ENCODE measurements at places on chromosomes 11 and 22.

- no peak for DNase-seq
Observed at GRCh38 chr11:102111787-102112508, 1.7 kb downstream of the YAP1 start.

- no peak for DNase-seq
Observed at GRCh38 chr22:22429369-22430108, 79.0 kb downstream of the ZNF280B start.

DNA sequence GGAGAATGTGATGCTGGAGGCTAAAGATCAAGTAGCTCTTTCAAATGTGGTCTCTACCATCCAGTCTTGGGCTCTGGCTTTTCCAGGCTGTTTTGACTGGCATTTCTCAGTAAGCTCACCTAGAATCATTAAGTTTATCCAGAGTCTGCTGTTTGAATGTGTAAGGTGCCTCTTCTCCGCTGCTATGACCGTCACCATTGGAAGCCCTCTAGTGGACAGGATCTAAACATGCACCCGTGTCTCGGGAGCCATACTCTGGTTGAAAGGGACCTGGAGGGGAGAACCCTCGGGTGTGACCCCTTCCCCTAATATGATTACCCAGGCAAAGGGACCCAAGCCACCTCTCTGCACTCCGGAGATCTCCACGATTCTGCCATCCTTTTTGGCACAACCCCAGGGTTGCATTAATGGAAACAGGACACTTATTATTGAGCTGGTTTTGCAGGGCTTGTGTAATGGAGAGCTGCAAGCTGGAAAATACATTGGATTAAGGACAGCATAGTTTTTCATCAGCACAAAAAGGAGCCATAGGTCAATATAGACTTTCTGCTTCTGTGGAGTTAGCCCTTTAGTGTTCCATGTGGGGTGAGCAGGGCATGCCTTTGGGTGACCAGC lies 191.0 kb upstream of the LARGE1 start:
- DNase-seq = peak; percentile 8

DNA sequence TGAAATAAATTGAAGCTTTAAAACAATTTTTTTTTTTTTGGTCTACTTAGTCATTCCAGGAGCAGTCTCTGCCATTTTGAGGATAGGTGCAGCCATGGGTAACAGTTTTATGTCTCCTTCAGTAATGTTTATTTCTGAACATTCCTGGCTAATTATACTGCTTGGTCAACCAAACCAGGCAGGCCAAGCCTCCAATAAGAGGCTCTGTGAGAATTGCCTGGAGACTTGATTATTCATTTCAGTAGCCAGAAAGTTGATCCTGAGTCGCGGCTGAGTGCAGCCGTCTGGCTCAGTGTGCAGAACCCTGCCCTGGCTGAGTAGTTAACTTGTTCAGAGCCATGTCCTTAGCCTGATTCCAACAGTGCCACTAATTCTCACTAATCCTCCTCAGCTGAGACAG lies 364.0 kb upstream of the FAT3 start:
- DNase-seq = no peak

GRCh38 chr11:61507012-61507768 lies 1.4 kb upstream of the LRRC10B start:
- no peak for DNase-seq

GRCh38 chr11:131561501-131561900 lies 191.1 kb downstream of the NTM start:
- DNase-seq = no peak

DNA sequence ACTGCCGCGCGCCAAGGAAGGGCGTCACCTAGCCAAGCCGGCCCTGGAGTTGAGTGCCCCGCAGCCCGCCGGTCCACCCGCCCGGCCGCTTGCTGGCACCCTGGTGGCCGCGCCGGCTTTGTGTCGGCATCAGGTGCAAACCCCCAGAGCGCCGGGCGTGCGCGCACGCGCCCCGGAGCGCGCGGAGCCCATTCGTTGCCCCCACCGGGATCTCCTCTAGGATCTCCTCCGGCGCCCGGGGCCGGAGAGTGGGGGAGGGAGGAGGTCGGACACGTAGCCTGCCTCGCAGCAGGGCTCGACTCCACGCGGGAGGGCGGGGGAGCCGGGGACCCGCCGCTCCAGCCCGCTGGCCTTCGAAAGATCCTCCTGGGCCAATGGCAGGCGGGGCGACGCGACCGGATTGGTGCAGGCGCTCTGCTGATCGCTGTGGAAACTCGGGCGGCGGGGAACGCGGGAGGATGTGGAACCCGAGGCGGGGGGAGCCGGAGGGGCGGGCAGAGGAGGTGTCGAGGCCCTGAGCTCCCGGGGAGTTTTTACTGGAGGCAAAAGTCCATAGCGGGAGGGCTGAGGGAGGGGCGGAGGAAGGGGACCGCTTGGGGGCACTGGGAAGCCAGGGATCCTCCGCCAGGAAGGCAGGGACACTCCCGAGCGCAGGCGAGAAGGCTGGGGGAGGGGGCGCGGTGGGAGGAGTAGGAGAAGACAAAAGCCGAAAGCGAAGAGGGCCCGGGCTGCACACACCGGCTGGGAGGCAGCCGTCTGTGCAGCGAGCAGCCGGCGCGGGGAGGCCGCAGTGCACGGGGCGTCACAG lies at the start of gene FADS2:
Gene FADS2, plus strand, starts transcription at position 730 of the 808 bp plus-strand sequence. CDS start 91 bp downstream, outside the sequence.
- DNase-seq = peak; percentile 87

- DNase-seq = no peak
Observed at GRCh38 chr22:35229865-35230264, 27.4 kb upstream of the HMGXB4 start.

DNA sequence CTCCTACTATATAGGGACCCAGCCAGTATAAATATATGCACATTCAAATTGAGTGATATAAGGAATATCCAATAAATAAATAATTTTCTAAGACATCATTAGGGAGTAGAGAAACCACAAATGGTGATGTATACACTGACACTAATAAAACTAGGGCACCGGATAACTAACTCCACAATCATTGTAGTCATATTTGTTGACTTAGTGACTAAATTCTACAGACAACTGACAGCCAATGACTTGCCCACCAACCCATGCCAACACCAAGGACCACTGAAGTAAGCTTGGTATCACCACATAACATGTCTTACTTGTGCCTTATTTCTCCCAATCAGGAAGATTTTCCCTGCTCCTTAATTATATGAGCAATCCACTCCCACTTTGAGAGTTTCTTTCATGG lies 139.6 kb upstream of the TRPC6 start:
- DNase-seq = no peak

DNA sequence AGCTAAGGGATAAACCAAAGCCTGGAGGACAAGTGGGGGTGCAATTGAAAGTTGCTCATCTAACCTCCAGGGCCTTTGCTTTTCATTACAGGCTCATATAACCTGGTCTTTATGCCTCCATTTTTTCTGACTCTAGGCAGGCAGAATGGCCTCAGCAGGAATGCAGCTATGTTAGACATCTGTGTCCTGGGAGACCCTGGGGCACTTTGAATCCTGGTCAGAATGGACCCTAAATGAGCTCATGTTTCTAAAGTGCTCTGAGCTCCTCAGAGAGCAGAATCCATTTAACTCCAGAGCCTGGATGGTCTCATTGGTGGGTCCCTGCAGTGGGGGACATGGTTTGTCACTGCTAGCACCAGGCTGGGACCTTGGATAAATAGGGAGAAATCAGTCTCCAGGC lies 177.3 kb downstream of the KIRREL3 start:
- no peak for DNase-seq

GRCh38 chr22:46968848-46969247 lies 206.4 kb downstream of the TBC1D22A start:
- no peak for DNase-seq

DNA sequence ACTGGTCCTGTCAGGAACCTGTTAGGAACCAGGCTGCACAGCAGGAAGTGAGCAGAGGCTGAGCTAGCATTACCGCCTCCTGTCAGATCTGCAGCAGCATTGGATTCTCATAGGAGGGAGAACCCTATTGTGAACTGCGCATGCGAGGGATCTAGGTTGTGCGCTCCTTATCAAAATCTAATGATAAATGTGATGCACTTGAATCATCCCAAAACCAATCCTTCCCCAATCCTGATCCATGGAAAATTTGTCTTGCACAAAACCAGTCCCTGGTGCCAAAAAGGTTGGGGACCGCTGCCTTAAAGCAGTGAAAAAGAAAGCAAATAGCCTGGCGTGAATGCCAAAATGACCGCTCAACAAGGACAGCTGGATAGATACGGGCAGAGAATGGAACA lies 1.9 kb upstream of the ARAP1 start:
- no peak for DNase-seq

GRCh38 chr11:86932924-86933875 lies 22.0 kb downstream of the FZD4 start:
- DNase-seq = no peak

DNA sequence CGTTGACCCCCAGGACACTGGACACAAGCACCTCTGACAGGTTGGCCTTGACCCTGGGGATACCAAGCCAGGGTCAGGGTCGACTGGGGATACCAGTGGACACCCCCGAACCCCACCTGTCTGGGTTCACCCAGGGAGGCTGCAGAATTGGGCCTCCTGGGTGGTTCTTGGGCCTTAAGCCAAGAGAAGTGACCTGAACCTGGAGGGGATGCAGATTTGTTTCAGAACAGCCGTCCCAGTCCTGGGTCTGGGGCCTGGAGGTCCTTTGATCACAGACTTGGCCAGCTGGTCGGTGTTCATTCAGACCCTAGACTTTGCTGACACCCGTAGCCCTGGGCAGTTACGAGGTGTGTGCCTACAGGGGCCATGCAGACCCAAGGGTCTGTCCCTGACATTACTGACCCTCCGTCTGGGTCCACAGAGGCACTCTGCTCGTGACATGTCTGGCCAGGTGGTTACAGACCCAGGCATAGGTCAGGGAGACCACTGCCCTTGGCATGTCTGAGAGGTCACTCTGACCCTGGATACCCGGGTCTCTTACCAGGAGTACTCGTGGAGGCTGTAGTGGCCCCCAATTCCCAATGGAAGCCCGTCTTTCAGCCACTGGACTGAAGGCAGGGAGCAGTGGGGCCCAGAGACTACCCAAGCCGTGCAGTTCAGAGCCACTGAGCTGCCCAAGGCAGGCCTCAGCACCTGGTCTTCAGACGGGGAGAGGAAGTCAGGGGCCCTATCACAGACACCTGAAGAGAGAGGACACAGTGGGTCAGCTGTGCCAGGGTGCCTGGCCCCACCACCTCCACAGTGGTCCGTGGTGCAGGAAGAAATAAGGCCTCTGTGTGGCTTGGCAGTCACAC lies 6.4 kb downstream of the SIGIRR start:
- DNase-seq = no peak

DNA sequence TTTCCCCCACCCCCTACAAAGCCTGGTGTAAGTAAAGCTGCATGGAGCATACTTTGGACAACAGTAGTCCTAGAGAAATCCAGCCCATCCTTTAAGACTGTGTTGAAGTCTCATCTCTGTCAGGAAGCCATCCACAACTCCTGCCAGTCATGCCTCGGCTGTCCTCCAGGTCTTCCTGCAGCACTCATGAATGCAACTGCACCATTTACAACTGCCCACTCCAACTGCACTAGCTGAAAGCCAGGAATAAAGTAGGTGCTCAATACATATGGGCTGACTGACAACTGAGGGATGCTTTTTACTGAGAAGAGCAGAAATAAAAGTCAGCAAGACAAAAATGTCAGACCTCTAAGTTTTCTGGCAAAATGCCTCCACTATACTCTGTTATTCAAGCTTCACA lies 27.4 kb downstream of the IL18BP start:
- no peak for DNase-seq

- no peak for DNase-seq
Observed at GRCh38 chr11:99271527-99271926, 250.8 kb downstream of the CNTN5 start.

DNA sequence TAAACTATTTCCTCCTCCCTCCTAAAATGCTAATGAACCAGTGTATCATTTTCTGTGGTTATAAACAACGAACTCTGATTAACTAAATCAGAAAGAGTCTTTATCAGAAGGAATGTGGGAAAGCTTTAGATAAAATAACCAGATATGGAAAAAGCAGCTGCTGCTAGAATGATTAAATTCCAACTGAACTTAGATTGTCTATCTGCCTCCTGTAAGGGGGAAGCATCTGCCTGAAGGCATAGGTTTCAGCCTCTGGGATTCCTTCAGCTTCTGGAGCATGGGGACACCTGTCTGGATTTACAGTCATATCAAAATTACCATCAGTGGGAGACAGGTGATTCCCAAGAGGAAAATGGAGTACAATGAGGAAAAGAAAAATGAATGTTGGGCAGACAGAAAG lies 1095.5 kb upstream of the CCDC90B start:
- DNase-seq = no peak

- no peak for DNase-seq
Observed at GRCh38 chr11:26227301-26227746, 104.6 kb upstream of the ANO3 start.

- no peak for DNase-seq
Observed at GRCh38 chr11:116680349-116681125, 92.2 kb downstream of the BUD13 start.

GRCh38 chr11:45560913-45561281 lies 104.5 kb downstream of the CHST1 start:
- no peak for DNase-seq

DNA sequence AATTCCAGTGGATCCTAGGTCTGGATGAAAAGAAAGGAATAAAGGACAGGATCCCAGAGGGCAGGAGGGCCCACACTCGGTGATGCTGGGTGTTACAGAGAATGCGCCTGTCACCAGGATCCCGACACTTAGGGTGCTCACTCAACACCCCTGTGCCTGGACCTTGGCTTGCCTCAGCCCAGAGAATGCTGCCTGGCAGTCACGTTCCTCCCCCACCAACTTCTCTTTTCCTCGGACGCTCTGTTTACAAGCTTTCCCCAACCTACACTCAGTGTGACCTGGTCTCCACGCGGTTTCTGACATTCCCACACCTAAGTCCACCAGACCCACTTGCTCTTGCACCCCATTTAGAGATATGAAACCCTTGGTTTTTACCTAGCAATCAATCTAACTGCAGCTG lies 38.0 kb upstream of the ETS1 start:
- DNase-seq = no peak

DNA sequence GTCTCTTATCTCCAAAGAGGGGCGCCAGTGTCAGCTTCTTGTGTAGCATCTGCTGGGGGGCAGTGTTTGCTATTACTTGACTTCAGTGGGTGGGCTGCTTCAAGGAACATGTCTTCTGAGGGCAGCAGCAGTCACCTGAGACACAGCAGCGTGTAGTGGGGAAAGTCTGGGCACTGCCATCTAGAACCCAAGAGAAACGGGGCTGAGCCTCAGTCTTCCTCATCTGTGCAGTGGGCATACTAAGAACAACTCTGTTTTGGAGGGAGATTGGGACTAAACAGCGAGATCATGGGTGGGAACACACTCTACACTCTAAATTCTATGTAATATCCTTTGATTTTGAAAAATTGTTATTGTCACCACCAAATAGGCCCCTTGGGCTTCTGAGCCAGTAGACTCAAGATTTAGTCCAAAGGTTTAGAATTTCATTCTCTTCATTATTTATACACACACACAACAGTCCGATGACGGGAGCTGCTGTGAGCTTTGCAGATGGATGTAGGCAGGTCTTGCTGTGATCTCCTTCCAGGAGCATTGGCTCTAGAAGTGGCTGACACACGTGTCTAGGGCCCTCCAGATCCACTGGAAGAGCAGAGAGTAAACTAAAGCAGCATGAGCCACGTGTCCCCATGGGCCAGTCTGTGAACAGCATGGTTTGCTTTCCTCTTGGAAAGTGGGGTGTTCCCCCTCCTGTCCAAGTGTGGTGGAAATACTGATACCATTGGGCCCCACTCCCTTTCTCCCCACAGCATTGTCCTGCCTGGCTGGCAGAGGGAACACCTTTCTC lies 51.8 kb downstream of the TRAF6 start:
- no peak for DNase-seq

GRCh38 chr11:119854521-119854920 lies 125.5 kb upstream of the NECTIN1 start:
- DNase-seq = no peak

- DNase-seq = peak; percentile 19
Observed at GRCh38 chr11:96185220-96185768, 157.7 kb downstream of the MAML2 start.

All from stimulated activated naive B cell treated with anti-CD40 and anti-IgM and Interleukin-4, amounts not matched to agents 10 μg/mL and 1 μg/mL and 100 μg/mL, for 72 hours (primary cell).